ENCODE measurements at places on chromosomes 2 and 18.
A peak's percentile ranks its signal among the peaks of the same experiment; 100 is the strongest.

- DNase-seq, result no peak
Observed at GRCh38 chr18:49279487-49279886, 181.0 kb downstream of the DYM start.

DNA sequence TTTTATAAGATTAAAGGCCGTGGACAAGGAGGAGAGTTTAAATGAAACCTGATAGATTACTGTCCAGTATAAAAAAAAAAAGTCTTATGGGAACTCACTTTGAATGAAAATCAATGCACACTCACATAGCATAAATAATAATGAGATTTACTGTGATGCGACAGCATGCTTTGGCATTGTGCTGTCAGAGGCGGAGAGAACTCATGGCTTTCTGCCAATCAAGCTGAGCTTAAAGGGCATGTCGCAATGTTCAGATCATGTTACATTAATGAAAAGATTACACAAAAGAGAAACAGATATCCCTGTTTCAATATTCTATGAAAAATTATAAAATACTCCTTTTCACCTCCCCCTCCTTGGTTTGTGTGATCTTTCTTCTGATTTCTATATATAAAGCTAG, 310.8 kb downstream of the ERBB4 start:
- no peak for DNase-seq

- DNase-seq, result no peak
Observed at GRCh38 chr2:73970850-73971471, 13.7 kb upstream of the TET3 start.

DNA sequence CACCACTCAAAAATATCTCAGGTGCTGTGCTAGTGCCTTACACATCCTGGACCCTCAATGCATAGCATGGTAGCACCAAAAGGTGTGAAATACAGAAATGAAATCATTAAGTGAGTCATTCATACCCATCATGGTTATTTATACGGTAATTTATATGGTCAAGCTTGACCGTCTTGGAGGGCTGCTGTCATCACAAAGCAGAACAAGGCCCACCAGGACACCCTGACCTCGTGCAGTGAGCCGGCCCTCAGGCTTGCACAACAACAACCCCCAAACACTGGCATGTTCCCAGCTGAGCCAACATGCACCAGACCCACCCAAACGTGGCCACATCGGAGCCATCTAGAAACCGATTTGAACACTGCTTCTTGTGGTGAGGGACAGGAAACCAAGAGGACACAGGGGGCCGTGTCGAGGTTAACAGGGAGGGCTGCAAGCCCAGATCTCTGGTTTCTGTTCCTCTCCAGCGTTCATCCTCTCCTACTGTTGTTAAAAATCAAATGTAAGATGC, 378.5 kb upstream of the ID2 start:
- peak; percentile 67 for DNase-seq

- DNase-seq, result no peak
Observed at GRCh38 chr18:34691614-34692013, 18.5 kb upstream of the DTNA start.

- DNase-seq, result no peak
Observed at GRCh38 chr2:107001964-107002696, 116.2 kb upstream of the ST6GAL2 start.

DNA sequence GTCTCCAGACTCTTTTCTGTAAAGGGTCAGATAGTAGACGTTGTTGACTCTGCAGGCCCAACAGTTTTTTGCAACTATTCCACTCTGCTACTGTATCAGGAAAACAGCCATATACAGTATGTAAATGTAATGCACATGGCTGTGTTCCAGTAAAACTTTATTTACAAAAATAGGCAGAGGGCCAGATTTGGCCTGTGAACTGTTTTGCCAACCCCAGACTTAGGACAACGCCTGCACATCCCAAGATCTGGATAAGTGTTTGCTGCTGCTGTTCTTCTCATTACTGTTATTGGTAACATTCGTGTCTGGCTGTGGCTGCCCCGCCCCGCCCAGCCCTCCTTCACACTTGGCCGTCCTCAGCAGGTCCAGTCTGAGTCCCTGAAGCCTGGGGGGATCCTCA, 94.6 kb upstream of the MCFD2 start:
- DNase-seq, result no peak

- DNase-seq, result no peak
Observed at GRCh38 chr2:71929482-71929772, 218.2 kb downstream of the CYP26B1 start.

- DNase-seq, result no peak
Observed at GRCh38 chr2:235827585-235827992, 333.7 kb downstream of the AGAP1 start.

- DNase-seq, result no peak
Observed at GRCh38 chr2:160751021-160751420, 257.4 kb upstream of the RBMS1 start.

GRCh38 chr2:154291927-154292326, 406.6 kb upstream of the KCNJ3 start:
- DNase-seq, result no peak

- no peak for DNase-seq
Observed at GRCh38 chr2:226702376-226702775, 97.2 kb downstream of the IRS1 start.

GRCh38 chr2:196504788-196505187, 134.7 kb upstream of the CCDC150 start:
- no peak for DNase-seq

DNA sequence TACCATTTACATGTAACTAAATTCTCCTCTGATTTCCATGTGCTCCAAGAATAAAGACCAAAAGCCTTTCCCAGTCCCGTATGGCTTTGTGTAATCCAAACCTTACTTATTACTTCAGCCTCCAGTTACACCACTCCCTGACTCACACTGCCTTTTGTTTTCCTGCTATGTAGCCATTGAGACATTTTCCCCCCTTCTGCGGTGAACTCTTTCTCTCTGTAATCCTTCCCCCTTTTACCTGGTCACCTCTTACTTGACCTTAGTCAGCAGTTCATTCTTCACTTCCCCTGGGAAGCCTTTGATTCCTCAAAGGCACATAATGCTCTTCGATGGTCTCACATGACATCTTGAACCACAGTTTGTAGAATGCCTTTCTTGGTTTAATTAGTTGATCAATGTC, 256.0 kb upstream of the FANCL start:
- DNase-seq, result no peak

GRCh38 chr2:45330637-45331409, 280.2 kb downstream of the SRBD1 start:
- no peak for DNase-seq

DNA sequence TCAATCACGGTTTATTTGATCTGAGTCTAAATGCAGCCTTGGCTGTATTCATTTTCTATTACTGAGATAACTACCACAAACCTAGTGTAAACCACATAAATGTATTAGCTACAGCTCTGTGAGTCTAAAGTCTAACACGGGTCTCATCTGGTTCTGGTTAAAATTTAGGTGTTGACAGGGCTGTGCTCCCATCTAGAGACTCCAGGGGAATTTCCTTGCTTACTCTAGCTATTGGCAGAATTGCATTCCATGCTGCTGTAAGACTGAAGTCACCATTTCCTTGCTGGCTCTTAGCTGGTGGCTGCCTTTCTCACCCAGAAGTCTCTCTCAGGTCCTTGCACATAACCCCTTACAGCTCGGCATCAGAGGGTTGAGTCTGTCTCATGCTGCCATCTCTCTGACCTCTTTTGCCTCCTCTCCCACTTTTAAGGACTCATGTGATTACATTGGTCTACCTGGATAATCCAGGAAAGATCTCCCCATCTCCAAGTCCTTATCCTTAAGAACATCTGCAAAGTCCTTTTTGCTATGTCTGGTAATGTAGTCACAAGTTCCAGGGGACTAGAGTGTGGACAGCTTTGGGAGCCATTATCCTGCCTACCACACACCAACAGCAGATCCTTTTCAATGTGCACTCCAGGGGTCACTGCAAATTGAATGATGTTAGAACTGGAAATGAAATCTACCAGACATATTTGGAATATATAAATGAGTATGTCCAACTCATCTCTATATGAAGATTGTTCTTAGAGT, 207.0 kb upstream of the AGAP1 start:
- DNase-seq, result no peak

DNA sequence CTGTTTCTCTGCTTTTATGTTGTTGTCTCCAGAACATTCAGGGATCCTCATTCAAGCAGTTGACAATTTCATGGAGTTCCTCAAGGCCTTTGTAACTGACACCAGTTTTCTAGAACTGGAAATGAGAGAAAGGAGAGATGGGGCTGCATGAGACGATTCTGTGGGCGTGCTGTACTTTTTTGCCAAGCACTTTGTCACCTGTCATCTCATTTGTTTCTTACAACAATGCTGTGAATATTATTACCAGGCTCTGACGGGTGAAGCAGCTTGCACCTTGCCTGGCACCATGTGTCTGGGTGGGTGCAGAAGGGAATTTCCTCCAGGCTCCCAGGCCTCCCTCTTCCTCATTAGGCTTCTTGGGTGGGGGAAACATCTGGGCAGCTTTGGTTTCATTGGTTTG, 22.2 kb upstream of the ATOH8 start:
- no peak for DNase-seq

- no peak for DNase-seq
Observed at GRCh38 chr18:34631093-34631966, 78.8 kb upstream of the DTNA start.

DNA sequence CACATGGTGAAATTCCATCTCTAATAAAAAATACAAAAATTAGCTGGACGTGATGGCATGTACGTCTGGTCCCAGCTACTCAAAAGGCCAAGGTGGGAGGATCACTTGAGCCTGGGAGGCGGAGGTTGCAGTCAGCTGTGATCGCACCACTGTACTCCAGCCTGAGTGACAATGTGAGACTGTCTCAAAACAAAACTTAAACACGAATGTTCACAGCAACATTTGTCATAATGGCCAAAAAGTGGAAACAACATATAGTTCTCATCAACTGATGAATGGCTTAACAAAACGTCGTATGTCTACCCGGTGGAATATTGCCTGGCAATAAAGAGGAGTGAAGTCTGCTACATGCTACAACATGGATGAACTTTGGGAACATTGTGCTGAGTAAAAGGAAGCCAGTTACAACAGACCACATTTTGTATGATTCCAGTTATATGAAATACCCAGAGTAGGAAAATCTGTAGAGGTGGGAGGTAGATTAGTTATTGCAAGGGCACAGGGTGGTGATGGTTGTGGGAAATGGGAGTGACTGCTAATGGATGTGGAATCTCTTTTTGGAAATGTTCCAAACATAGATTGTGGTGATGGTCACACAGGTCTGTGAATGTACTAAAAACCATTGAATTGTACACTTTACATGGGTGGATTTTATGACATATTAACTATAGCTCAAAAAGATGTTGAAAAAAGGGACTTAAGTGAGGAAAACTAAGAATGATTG, 478.2 kb downstream of the PTPRM start:
- no peak for DNase-seq

- no peak for DNase-seq
Observed at GRCh38 chr2:31660165-31660564, 79.4 kb upstream of the SRD5A2 start.

- DNase-seq, result no peak
Observed at GRCh38 chr2:137387044-137387443, 577.2 kb upstream of the HNMT start.

DNA sequence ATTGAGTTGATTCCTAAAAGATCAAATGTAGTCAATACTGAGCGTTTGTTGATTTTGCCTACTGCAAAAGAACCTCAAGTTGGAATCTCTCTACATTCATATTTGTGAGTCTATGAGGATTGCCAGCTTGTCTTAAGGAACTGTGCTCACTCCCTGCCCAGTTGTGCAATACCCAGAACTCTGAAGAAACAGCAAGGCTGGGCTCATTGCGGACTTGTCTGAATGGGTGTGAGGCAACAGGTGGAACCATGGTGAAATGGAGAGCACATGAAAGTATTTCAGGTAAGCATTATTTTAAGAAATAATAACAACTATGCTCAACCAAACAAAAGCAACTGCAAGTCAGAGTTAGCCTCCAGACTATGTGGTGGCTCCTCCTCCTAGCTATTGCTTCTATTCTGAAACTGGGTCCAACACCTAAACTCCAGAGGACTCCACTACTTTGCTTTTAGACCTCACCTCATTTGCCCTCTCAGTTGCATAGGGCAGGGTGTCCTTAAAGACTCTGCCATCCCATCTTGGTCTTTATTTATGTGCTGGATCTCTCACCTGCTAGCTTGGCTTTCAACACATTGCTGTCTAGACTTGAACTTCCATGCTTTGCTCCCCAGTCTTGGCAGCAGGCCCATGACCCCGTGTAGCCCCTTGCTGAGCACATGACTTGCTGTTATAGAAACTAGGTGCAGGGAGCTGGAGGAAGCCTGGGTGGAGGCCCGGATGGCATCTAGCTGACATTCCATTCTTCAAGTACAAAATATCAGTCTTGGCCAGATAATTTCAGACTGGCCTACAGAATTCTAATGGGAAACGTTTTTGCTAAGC, 94.8 kb upstream of the ARL5A start:
- DNase-seq, result no peak

DNA sequence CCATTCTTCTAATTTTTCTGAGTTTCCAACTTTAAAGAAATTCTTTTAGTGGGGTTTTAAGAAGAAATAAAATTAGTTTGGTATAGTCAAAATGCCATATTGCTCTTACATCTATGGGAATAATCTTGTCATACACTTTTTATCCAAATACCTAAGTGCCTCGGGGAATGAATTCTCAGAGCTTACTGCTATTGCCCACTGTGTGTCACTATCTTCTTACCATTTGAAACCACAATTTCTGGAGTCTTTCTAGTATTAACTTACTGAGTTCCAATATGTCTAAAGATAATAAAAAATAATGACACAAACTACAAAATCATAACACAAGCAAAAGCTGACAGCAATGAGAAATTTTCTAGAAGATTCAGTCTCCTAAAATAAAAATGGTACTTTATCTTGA, 23.7 kb upstream of the DNAH6 start:
- DNase-seq, result no peak

DNA sequence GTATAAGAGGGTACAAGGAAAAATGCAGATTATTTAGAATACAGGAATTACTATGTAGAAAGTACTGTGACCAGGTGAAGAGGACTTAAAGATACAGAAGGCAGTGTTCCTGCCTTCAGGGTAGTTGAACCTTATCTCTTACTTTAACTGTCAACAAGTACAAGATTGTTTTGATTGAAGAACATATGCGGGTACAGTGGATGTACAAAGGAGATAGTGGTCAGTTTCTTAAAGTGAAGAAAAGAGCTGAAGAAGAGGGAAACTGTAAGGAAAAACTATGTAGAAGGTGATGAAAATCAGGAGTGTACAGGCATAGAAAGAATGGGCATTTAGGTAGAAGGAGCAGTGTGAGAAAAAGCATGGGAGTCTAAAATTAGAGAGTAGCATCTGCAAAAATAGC, 2.2 kb downstream of the RALBP1 start:
- no peak for DNase-seq

GRCh38 chr2:129984426-129984825, 5.0 kb downstream of the RAB6C start:
- no peak for DNase-seq

GRCh38 chr2:219082332-219082958, 21.7 kb upstream of the IHH start:
- no peak for DNase-seq

- no peak for DNase-seq
Observed at GRCh38 chr18:79314838-79315388, 80.8 kb upstream of the NFATC1 start.
